ENCODE measurements at places on chromosomes 6 and 20.

DNA sequence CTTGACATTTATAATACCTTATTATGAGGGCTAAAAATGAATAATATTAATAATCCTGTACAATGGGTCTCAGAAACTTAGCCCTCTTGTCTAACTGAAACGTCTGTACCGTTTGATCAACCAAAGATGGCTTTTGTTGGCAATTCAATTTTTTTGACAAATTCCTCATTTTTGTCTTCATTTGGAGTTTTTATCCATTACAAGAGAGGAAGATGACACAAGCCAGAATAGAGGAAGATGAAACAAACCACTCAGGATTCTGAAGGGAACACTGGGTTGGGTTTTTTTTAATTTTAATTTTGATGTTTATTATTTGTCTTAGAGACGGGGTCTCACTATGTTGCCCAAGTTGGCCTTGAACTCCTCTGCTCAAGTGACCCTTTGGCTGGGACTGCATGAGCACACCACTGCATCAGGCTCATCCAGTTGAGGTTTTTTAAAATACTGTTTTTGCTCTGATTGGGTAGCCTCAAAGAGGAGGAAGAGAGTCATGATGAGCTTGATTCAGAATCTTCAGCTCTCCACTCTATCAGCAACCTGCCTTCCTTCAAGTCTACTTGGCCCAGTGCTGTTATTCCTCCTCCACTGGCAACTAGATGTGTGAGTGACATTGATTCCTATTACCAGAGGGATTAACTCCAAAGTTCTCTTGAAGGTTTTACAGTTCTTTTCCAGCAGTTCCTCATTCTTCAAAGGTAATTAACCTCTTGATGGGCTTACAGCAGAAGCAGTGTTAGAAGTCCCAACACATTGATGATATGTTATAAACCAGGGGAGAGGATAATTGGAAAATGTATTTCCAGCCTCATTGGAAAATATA, 71.3 kb downstream of the ATXN1 start:
- no peak for DNase-seq

DNA sequence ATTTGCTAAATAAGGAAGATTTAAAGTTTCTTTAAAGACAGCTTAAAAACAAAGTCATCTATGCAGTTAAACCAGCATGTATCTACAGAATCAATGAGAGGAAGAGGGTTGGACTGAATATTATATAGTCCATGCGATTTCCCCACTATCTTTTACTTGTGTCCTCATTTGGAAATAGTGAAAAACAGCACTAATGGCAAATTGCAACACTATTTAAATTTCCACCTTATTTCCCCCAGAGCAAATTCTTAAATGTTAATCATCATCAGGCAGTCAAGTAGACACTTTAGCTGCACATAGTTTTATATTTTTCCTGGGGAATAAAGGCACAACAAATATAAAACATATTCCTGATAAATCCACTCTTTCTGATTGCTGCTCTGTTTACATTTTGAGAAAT, 114.6 kb downstream of the LCA5 start:
- DNase-seq = no peak

- DNase-seq = no peak
Measured at GRCh38 chr20:59611286-59611685, 6.9 kb downstream of the PHACTR3 start.

- DNase-seq = no peak
Measured at GRCh38 chr20:51021067-51022025, 1.6 kb downstream of the KCNG1 start.

- DNase-seq = no peak
Measured at GRCh38 chr6:35230950-35231349, 17.2 kb downstream of the SCUBE3 start.

DNA sequence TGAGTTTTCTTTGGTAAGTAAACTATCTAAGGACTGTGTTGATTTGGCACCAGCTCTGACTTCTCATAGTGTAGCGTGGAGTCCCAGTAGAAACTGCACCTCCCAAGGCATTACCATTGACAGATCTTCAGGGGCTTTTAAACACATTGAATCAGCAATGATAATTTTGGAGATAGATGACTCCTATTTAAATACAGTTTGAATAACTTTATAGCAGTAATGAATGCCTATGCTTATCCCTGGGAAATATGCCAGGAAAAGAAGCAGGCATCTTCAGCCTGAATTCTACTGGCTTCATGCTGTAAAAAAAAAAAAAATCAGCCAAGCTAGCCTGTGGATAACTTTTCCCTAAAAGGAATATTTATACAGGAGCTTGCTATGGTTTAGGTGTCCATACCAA, 895.9 kb downstream of the EYS start:
- DNase-seq = peak; percentile 24

DNA sequence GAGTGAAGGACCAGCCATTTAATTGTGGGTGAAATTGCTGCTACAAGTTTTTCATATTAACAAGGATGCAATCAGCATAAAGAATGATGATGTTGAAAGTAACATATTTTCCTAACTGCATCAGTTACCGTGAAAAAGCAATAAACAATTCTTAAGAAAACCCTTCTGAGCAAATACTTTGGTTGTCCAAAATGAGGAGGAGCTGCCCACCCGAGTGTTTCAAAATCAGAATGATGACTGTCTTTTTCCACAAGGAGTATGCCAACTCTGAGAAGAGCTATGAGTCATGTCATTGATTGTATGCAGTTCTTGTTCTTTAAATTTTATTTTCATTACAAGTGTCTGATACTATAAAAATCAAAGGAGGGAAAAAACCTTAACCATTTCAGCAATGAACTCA, 470.5 kb downstream of the COL12A1 start:
- DNase-seq = no peak

DNA sequence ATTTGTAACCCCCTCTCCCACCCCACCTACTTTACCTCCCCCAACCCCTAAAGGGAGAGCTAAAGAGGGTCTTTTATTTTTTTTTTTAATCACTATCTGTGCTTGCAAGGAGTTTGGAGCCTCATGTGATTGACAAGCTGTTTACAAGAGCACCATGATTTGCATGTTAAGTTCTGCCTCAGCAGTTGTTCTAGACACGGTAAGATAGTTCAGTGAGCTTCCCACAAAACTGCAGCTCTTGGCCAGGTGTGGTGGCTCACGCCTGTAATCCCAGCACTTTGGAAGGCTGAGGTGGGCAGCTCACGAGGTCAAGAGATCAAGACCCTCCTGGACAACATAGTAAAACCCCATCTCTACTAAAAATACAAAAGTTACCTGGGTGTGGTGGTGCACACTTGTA, 5.0 kb upstream of the PXDC1 start:
- DNase-seq = no peak
